T-helper 2 cell (primary cell): ENCODE measurements at places on chromosomes 3 and 15.

- peak; percentile 11 for DNase-seq
Observed at GRCh38 chr15:62742409-62743171, 300.0 kb upstream of the TPM1 start.

GRCh38 chr15:65102912-65103311 lies 12.1 kb downstream of the UBAP1L start:
- no peak for DNase-seq

DNA sequence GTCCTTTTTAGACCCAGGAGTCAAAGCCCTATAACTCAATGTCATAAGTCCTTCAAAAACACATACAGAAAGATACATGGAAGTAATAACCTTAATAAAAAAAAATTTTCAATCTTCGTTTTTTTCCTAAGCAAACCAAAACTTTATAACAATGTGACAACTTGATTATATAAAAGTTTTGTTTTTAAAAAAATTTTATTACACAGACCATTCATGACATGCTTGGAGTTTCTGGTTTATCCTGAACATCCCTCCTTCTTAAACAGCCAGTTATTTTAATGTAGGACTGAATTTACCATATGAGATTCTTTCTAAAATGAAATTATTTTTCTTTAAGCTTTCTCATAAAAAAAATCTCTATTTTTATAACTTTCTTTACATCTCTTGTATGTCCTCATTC lies 30.7 kb downstream of the IQCF6 start:
- no peak for DNase-seq

DNA sequence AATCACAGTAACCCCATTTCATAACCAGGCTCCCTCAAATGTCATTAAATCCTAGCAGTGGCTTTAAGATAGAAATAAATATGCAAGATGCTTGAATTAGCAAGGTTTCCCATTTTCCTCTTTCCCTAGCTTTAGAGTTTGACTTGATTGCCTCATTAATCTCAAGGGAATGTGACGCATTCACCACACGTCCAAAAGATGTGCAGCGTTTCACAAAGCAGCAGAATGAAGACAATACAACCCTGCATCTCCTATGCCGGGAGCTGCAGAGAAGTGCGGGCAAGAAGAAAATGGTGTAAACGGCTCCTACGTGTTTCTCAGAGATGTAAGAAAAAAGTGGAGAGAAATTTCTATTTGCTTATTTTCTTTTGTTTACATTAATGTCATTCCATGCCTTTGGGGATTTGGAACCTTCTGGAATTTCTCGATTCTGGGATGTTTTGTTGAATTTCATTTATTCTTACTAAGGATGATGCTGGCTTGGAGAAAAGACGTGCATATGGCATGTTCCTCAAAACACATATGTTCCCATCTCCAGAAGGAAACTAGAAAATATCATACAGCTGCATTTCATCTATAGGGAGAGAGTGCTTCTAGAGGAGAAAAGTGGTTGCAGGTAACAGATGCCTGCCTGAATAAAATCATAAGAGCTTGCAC lies 27.8 kb upstream of the FRMD4B start:
- DNase-seq = no peak

DNA sequence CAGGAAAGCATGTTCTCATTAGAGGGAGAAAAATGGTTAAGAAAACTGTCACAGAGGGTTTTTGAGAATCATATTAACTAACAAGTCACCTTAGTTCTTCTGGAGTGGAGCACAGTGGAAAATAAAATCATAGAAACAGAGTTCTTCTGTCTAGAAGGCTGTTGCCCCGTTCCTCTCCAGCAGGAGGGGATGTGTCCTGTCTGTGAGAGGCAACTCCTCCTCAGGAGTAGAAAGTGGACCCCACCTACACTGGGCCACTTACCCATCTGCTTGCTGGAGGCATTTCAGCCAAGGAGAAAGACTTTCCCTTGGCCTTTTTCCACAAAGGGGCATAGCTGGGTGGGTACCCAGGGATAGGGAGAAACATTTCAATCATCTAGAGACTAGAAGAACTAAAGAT lies 106.6 kb downstream of the SSR3 start:
- no peak for DNase-seq
